ENCODE measurements at places on chromosomes 16 and 17.

GRCh38 chr17:72518753-72519597, 398.2 kb downstream of the SOX9 start:
- no peak for DNase-seq

GRCh38 chr17:4980644-4981216, 6.7 kb downstream of the CAMTA2 start:
- DNase-seq = no peak

GRCh38 chr16:25571712-25572111, 120.0 kb upstream of the HS3ST4 start:
- DNase-seq = no peak

DNA sequence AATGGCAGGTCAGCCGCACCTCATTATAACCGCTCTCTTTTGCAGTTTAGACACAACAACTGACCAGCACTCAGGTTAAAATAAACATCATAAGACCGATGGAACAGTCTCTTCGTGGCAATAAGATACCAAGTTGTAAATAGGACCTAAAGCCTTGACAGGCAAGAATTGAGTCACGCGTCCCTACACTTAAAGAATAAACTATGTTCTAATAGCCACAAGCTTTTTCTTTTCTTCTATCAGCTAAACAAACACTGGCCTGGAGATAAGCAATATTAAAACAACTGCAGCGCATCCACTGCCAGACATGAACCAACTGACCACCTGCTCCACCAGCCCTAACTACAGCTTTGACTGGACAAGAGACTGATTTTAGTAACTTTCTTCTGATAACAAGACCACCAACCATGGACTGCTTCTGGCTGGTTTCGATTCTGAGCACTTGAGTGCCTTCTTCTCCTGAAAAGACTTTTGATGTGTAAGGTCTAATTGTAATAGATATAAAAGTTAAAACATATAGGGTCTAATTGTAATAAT, 17.5 kb downstream of the SLFN12L start:
- no peak for DNase-seq

- no peak for DNase-seq
Observed at GRCh38 chr17:46027048-46027975, 28.3 kb downstream of the STH start.

DNA sequence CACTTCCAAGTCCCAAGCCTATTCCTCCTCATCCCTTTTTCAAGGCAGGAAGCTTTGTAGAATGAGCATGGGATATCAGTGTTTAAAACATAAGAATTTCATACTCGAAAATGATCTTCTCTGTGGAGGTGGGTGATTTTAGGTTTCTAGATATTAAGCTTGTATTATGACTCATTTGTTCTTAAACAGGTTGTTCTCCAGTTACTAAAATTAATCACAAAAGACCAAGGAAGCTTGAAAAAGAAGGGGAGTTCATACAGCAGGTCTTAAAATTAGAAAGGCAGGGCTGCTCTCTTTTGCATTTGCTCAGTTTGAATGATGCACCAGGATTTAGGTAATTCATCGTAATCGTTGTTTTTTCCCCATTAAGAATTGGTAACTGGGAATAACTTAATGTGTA, 208.7 kb downstream of the PRKCA start:
- DNase-seq = no peak

DNA sequence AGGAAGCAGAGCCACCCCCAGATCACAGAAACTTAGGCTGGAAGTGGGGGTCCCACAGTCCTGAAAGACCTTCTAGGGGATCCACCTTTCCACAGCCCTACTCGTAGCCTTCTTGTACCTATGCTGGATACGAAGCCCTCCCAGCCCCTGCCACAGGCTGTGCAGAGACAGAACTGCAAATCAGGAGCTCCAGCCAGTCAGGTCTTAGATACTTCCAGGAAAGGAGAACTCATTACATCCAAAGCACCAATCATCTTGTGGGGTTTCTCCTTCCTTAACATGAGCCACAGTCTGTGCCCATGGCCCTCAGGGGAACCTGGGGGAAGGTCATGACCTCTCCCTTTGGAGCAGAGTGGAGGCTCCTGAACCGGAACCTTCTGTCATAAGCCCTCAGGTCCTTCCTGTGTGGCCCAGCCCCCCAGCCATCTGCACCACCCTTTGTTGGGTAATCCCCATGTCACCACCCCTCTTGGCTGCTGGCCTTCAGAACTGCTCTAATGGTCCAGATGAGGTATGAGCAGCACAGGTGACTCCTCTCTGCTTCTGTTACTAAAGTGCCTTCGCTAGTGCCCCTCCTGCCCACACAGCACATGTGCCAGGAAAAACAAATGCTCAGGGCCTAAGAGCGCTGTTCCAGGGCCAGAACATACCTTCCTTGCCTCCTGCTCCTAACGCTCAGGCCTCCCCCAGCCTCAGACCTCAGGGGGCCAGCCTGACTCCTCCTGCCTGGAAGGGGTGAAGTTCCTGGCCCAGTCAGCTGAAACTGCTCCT, 14.6 kb downstream of the SRCIN1 start:
- no peak for DNase-seq

DNA sequence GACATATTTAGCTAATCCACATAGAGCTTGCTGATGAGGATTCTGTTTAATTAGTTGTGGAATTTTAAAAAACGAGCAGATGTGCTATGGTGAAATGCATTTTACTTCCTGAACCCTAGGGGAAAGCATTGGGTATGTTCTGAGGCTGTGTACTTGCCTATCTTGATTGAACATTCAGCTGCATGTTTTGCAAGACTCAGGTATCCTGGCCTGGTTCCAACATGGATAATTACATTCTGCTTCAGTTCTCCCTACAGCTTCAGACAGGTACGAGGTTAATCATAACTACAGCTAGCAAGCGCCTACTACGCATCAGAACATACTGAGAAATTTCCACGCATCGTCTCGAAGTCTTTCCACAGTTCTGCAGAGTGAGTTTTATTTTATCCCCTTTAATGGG, 77.0 kb downstream of the HS3ST2 start:
- no peak for DNase-seq

DNA sequence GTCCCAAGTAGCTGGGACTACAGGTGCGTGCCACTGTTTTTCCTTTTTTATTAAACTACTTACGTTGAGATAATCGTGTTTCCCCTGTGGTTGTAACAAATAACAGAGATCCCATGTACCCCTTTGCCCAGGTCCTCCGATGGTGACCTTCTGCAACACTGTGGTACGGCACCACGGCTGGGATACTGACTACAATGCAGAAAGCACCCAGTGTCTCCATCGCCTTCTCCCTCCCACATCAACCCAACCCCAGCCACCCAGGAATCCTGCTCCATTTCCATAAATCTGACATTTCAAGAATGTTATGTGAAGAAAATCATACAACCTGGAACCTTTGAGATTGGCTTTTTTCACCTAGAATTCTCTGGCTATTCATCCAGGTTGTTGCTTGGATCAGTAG, 22.1 kb downstream of the MPRIP start:
- no peak for DNase-seq

- no peak for DNase-seq
Observed at GRCh38 chr17:51848451-51848850, 310.1 kb downstream of the CA10 start.

- DNase-seq = no peak
Observed at GRCh38 chr16:72894293-72895151, 153.4 kb downstream of the ZFHX3 start.

DNA sequence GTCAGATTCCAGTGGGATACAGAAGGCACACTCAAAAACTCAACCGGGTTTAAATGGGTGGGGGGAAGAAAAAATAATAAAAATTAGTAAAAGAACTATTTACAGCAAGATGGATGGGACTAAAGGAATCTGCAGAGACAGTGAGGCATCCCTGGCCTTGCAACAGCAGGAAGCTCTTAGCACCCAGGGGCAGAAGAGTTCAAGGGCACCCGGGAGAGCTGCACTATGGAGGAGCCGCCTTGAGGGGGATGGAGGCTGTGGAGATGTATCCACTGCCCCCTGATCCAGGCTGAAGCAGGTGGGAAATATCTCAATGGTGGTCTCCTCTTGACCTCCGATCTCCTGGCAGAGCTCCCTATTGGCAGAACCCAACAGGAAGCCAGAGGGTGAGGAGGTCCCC, 69.4 kb upstream of the NFAT5 start:
- no peak for DNase-seq

DNA sequence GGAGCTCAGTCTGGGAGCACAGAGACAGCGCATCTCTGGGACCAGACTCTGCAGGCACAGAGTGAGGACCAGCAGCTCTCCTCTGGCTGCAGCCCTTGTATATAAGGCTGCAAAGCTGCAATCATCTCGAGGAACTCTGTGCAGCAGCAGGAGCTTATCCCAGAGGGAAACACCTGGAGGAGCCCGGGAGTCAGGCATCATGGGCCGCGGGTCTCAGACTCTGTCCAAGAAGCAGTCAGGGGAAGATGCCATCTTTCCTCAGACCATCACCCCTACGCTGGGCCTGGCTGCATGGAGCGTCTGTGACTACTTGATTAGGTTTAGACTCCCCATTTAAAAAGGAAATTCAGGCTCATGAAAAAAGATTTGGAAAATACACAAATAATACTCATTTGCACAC, 122.0 kb downstream of the IRF8 start:
- DNase-seq = no peak

DNA sequence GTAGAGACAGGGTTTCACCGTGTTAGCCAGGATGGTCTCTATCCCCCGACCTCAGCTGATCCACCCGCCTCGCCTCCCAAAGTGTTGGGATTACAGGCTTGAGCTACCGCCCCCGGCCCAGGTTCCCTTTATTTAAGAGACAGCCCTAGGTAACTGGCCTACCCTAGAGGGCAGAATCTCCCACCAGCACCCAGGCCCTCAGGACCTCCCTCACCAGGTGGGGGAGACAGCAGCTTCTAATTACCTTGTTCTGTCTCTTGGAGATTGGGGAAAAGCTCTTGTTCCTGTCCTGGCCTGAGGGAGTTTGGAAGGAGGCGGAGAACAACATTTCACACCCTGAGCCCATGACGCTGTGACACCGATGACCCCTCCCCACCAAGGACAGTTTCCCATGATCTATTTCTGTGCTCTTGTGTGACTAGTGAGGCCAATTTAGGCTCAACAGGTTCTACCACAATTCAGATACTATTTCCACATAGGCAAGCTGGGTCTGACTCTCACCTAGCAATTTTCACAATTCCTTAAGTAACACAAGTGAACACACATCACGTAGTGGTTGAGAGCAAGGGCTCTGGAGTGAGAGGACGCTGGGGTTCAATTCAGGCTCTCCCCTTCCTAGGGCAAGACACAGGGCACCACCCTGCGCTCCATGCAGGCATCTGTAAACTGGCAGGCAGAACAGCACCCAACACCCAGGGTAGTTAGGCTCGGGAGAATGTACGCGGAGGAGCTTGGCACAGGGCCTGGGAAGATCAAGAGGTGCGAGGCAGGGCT, 20.4 kb downstream of the HDAC5 start:
- DNase-seq = no peak

DNA sequence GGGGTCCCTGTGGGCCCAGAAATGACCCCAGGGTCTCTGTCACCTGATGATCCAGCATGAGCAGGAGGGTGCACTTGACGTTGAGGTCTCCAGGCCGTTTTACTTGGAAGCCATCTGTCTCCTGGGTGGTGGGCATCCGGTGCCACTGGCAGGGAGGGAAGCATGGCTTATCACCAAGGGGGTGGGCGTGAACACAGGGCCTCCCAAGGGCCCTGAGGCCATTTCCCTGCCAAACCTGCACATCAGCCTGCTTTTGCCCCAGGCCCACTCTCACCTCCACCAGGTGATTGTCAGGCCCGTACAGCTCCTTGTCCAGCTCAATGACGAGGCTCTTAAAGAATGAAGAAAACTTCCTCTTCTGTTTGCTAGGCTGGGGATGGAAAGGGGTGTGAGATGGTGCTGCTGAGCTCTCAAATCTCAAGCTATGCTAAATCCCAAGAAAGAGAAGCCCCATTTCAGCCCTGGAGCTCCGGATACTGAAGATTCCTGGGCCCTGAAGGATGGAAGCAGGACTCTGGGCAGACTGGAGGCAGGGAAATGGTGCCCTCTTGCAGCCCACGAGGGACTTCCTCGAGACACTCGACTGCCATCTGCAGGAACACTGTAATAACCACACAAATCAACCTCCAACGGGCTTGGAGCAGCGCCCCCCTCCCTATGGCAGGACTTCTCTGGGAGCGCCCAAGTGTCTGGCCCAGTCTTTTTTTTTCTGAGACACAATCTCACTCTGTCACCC, 7.1 kb upstream of the FTSJ3 start:
- peak; percentile 47 for DNase-seq

- DNase-seq = no peak
Observed at GRCh38 chr17:3692346-3692745, 3.6 kb downstream of the P2RX5 start.

GRCh38 chr17:64780096-64781013, 118.2 kb upstream of the SMURF2 start:
- peak; percentile 84 for DNase-seq

- DNase-seq = no peak
Observed at GRCh38 chr16:31453255-31454204, 5.8 kb upstream of the ARMC5 start.

DNA sequence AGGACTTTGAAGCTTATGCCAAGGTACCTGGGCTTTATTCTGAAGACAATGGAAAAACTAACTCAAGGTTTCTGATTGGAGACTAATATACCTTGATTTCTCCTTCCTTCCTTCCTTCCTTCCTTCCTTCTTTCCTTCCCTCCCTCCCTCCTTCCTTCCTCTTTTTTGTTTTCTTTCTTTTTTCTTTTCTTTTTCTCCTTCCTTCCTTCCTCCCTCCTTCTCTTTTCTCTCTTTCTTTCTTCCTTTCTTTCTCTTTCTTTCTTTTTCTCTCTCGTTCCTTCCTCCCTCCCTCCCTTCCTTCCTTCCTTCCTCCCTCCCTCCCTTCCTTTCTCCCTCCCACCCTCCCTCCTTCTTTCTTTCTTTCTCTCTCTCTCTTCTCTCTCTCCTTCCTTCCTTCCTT, 98.6 kb upstream of the AXIN2 start:
- no peak for DNase-seq

- DNase-seq = no peak
Observed at GRCh38 chr17:73494950-73495349, 149.3 kb downstream of the SDK2 start.

DNA sequence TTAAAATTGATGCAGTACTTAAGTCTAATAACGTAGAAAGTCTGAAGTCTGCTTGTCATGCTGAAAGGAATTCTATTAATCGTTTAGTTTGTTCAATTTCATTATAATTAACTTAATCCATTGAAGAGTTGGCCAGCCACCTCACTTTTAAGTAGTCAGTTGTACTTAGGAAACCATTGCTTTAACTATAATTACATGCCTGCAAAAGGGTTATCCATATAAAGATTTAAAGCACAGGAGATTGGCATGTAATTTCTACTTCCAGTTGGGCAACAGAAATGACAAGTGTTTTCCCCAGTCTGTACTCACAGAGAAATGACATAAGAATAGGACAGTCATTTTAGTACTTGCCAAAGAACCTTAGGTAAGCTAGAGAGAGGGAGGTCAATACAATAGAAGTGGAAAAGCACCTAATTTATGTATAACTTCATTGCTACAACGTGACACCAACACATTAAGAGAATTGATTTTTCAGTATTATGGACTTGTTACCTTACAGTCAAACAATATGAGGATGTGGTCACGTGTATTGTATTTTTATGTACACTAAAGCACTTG, 3.7 kb upstream of the USP32 start:
- no peak for DNase-seq
